Activated T-helper 1 cell treated with anti-CD3 and anti-CD28 coated beads, Interleukin-2, amount 50 U/mL, for 16 hours (primary cell): ENCODE measurements at places on chromosomes 12 and 14.

DNA sequence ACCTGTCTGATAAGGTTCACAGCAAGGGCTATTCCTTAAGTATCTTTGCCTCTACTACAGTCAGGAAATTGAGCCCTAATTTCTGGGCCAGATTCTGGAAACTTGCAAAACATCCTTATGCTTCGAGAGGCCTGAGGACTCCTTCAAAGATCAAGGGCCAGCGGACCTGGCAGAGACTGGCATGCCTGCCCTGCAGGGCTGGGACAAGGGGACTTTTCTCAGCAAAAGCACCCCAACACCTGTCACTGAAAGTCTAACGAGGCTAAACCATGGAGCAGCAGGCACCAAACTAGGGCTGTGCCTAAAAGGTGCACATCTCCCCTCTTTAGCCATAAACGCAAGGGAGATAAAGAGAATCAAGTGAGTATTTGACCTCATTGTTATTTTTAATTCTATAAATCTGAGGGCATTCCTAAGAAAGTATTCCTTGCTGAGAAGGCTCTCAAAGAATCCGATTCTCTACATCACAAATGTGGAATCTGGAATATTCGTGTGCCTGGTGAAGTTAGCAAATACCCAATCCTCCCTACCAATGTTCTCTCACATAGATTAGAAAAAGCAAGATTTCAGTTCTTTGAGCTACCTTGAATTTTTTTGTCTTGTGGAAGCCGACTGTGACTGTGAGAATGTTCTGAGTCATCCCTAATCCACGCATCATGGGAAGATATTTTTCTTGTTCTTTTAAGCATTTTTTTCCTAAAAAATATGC is 328.2 kb upstream of the NOVA1 start:
- no peak for DNase-seq

GRCh38 chr12:61757831-61758505 is 502.2 kb upstream of the USP15 start:
- no peak for DNase-seq

DNA sequence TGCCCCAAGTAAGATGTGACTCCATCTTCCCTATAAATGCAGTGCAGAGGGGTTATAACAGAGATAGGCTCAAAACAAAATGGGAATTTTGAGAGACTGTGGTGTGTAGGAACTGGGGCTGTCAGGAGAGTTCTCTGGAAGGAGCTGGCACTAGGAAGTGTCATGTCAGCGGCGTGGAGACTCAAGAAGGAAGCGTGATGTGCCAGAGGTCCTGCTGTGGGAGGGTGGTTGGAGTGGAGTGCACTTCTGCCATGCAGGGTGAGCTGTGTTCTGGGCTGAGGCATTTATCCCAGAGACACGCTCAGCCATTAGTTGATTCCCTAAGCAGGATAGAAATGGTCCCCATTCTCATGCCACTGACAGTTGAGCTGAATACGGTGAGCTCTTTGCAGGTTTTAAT is 19.0 kb downstream of the GLT1D1 start:
- DNase-seq = no peak

GRCh38 chr12:95516757-95517156 is 34.5 kb downstream of the USP44 start:
- no peak for DNase-seq

- no peak for DNase-seq
These were observed 50.4 kb downstream of the DICER1 start for GRCh38 chr14:95106971-95107370.

GRCh38 chr12:129903956-129904829 is at the start of gene TMEM132D:
Gene TMEM132D (minus strand): TSS chr12:129904025.
- DNase-seq = no peak

GRCh38 chr14:95293449-95293848 is 26.3 kb downstream of the CLMN start:
- no peak for DNase-seq

GRCh38 chr12:47071241-47071852 is 8.1 kb upstream of the PCED1B start:
- no peak for DNase-seq

GRCh38 chr12:124635316-124635715 is 67.9 kb upstream of the NCOR2 start:
- no peak for DNase-seq

GRCh38 chr12:32265951-32266350 is 133.4 kb upstream of the FGD4 start:
- DNase-seq = no peak

- no peak for DNase-seq
These were observed 174.9 kb upstream of the FAR2 start for GRCh38 chr12:28974166-28974565.

DNA sequence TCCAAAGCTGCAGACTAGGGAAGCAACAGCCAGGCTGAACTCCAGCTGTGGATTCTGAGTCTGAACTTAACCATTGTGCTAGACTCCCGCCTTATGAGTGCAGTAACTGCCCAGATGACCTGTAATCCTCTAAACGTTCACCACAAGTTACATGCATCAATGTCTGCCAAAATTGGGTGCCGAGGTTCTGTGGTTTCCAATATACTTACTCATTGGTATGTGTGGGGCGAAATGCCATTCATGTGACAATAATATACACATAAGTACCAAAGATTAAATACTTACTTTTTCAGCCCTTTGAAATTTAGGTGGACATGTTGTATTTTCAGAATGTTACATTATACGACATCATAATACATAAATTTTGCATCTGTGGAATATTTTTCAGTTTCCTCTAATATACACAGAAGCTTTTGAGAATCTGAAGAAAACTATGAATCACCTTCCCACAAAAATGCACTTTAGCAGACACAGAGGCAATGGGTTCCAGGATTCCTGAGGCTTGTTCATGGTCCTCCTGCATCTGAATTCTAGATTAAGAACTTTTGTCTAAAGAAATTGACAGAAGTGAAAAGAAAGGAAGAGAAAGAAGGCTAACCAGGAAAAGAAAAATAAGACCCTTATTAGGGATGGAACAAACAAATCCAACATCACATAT is 31.7 kb downstream of the GRIP1 start:
- no peak for DNase-seq

DNA sequence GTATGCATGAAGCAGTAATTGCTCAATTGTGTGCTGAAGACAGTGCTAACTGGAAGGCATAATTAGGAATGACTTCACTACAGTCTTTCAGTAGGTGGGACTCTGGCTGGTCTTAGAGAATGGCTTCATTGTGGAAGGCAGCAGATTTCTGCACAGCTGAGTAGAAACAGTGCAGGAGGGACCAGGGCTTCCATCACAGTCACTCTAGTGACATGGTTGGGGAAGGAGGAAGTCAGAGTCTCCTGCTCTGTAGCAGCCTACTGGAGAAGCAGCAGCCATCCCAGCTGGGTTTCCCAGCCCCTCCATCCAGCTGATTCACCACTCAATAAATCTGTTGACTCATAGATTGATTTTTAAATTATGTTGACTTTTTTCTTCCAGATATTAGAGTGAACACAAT is 80.6 kb upstream of the DBX2 start:
- no peak for DNase-seq
